ENCODE measurements at places on chromosomes 1 and 21.

DNA sequence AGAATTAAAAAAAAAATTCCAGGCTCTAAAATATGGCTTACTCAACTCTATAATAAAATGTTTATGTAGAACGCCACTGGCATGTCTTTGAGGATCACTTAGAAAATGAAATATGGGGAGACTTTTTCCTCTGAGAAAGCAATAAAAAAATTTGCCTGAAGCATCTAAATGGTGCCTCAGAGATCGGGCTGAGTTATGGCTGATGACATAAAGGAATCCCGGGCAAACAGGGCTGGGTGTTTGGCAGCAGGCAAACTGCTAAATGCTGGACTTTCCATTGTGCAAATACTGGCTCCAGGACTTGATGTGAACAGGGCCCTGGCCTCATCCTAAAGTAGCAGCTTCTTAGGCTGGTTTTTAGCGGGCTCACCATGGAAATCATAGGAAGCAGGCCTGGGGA lies 44.5 kb upstream of the C1orf87 start:
- DNase-seq = no peak

DNA sequence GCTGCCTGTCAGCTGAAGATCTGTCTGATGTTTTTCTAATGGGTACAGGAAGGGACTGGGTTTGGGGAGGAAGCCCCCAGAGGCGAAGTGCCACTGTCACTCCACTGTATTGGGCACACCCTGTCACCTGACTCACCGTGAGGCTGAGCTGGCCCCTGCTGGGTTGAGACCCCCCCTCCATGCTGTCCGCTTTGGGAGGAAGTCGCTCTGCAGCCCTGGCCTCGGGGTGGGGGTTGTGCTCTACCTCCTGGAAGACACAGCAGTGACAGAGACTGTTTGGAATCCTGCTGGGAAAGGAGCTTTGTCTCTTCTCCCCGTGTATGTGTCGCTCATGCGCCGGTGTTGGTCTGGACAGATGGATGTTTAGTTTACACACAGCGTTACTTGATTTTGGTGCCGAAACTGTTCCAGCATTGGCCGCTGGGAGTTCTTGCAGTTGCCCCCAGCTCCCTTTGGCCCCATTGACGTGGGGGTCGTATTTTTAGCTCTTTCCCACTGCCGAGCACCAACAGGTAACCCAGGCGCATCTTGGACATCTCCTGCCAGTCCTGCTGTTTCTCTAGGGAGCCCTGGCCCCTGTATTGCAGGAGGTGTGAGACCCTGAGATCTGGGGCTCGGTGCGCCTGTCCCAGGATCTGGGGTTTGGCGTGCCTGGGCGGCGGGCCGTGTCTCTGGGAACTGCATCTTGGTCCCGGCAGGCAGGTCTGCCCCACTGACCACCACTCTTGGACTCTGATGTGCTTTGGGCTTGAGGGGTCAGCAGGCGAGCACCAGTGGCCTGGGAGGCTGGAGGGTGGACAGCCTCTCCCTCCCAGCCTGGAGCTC lies 30.3 kb downstream of the SLX9 start:
- no peak for DNase-seq

- DNase-seq = no peak
Observed at GRCh38 chr1:9848022-9848421, 24.3 kb upstream of the CLSTN1 start.

DNA sequence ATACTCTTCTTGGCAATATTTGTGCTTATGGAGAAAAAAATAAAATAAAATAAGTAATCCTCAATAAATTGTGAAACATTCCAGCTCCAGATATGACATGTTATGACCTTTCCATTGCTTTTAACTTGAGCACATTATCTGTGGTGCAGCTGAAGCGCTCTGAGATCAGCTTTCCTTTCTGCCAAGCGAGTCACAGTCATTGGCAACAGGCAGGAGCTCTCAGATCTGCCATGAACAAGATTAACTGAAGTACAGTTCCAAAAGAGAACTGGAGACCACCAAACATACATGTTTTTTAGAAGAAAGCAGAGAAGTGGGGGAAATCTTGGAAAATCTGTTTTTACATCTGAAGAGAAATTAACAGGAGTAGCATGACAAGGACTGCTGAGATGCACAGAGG lies 89.2 kb upstream of the DSCAM start:
- no peak for DNase-seq

GRCh38 chr21:41397471-41397891 lies 28.6 kb upstream of the MX1 start:
- DNase-seq = no peak

DNA sequence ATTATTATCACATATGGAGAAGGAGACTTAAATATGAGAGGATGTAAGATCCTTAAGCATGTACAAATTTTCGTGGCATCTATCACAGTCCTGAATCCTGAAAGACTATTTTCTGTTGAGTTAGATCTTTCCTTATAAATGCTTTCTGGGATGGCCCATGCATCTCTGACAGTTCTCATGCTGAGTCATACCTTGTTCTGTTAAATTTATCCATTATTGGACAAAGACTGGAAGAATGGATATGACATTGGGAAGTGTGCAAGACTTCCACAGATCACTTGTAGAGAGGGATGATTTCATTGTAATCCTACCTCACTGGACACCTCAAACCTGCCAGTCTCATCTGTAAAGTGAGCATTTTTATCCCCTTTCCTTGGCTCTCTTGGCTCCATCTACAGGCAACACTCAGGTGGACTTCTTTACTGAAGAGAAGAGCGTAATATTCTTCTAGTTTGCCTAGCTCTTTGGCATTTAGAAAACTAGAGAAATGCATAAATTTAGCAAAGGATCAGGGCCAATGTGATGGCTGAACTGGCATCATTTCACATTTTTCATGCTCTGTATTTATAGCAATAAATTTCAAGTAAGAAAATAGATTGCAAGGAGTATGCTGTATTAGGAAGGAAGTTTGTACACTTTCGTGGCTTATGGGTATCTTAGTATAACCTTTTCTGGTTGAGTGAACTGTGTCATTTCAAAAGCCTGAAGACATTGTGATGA lies 128.2 kb downstream of the NFIA start:
- DNase-seq = no peak

DNA sequence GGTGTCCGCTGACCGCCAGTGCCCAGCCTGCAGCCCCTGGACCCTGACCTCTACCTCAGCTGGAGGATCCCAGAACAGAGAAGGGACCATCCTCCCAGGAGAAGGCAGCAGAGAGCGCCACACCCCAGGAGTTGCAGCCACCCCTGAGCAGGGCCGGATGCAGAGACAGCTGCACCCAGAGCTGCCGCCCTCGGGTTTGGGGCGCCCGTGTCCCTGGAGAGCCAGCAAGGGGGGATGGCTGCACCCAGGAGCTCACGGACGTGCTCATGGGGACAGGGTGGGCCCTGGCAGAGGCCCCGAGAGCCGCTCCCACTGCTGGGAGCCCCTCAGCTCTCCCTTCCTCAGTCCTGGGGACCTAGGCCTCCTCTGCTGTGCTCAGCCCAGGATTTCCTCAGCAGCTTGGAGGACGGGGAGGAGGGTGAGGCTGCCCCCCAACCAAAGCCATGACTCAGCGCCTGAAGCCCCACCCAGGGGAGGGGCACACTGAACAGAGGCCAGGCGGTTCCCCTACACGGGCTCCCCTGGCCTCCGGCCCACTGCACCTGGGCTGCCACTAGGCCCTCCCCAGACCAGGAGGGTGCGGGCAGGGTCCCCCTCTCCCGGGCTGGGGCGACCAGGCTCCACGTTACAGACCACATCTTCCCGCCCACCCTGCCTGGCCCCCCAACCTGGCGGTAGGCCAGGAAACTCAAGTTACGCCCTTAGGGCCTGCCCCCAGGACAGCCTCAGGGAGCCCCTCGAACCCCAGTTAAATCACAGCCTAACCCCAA lies 2.2 kb downstream of the ACAP3 start:
- no peak for DNase-seq

DNA sequence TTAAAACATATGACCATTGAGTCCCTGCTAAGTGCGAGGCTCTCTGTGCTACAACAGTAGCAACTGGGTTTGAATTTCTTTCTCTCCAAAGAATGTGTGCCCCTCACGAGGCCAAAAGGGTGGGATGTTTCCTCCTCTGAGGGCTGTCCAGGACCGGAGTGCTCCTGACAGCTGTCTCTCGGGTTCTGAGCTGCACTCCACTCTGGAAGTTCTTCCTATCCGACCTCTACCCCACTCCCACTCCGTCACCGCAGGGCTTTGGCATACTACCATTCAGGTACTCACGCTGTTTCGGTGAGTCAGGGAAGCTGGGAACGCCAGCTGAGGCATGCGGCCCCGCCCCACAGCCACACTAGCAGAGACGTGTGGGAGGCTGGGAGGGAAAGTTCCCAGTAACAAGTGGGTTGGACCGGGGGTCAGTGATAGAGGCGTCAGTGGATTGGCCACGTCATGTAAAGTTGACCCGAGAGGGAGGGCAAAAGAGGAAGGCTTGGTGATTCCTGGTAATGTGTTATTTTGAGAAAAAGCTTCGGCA lies 705 bp upstream of the SLC50A1 start:
- DNase-seq = peak; percentile 62

- peak; percentile 39 for DNase-seq
Observed at GRCh38 chr1:229268505-229268904, 2.4 kb upstream of the RAB4A start.

- DNase-seq = peak; percentile 39
Observed at GRCh38 chr1:33367485-33368405, 46.8 kb upstream of the A3GALT2 start.

GRCh38 chr1:228860911-228861831 lies 125.9 kb downstream of the RHOU start:
- no peak for DNase-seq

GRCh38 chr1:227746676-227747075 lies 11.4 kb downstream of the SNAP47 start:
- no peak for DNase-seq

- DNase-seq = no peak
Observed at GRCh38 chr1:1118876-1119220, 3.0 kb upstream of the C1orf159 start.

- DNase-seq = no peak
Observed at GRCh38 chr1:235986869-235987268, 78.0 kb downstream of the NID1 start.

DNA sequence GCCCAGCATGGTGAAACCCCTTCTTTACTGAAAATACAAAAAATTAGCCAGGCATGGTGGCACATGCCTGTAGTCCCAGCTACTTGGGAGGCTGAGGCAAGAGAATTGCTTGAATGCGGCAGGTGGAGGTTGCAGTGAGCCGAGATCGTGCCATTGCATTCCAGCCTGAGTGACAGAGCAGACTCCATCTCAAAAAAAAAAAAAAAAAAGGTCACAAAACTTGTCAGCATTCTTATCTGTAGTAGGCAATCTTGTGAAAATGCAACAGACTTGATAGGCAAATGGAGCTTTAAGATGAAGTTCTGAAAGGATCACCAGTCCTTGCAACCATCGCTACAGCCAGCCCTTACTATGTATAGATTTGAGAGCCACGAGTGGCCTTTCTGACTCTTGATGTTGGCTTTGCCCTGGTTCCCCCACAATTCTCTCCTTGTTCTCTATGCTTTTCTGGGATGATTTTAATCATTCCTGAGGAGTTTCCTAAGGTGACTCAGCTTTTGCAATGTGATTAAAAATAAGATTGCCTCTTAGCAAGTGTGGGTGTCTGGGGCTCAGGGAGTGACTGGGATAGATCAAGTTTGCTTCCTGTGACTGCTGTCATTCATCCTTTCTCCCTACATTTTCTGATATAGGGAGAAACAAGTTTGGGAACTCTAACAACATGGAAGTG lies 7.1 kb upstream of the MAP1LC3C start:
- DNase-seq = no peak

GRCh38 chr1:205247130-205247921 lies 19.6 kb downstream of the TMCC2 start:
- DNase-seq = no peak

GRCh38 chr1:46364612-46365011 lies 24.0 kb downstream of the NSUN4 start:
- no peak for DNase-seq

- DNase-seq = no peak
Observed at GRCh38 chr1:230147253-230148125, 80.5 kb downstream of the GALNT2 start.

DNA sequence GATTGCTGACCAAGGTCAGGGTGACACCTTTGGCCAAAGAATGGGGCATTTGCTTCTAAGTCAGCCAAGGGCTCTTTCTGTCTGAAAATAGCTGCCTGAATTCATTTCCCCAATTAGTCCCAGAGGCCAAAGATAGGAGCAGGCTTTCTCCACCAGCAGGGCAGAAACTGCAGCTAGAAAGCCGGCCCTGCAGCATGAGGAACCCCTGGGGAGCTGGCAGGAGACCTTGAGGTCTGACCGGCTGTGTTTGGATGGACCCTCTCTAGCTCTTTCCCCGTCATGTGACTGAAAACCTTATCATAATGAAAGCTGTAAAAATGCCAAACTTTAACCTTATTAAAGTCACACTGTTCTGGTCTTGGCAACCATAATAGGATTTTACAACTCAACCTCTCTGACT lies 93.4 kb downstream of the CD58 start:
- no peak for DNase-seq

- DNase-seq = no peak
Observed at GRCh38 chr1:241557551-241558193, 25.5 kb downstream of the KMO start.

DNA sequence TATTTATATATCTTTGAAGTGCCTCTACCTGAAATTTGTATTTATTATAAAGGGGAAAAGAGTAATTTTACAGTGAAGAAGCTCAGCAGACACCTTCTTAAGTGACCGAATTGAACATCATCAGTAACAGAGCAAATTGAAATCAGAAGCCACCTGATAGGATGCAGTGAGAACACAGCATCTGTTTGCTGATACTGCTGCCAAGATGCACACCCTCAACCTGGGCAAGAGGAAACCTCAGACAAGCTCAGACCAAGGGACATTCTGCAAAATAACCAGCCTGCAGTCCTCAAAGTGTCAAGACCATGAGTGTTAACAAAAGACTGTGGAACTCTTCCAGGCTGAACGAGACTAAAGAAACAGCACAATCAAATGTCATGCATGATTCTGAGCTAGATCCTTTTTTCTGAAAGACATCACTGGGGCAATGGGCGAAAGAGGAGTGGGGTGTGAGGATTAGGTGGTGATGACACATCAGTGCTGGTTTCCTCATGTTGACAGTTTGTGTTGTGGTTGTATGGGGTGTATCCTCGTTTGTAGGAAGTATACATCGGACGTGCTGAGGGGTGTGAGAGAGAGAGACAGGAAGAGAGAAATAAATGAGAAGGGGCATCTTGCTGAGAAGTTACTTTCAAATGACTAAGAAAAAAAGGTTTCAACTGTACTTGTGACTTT lies 103.7 kb downstream of the ABCA4 start:
- DNase-seq = no peak

DNA sequence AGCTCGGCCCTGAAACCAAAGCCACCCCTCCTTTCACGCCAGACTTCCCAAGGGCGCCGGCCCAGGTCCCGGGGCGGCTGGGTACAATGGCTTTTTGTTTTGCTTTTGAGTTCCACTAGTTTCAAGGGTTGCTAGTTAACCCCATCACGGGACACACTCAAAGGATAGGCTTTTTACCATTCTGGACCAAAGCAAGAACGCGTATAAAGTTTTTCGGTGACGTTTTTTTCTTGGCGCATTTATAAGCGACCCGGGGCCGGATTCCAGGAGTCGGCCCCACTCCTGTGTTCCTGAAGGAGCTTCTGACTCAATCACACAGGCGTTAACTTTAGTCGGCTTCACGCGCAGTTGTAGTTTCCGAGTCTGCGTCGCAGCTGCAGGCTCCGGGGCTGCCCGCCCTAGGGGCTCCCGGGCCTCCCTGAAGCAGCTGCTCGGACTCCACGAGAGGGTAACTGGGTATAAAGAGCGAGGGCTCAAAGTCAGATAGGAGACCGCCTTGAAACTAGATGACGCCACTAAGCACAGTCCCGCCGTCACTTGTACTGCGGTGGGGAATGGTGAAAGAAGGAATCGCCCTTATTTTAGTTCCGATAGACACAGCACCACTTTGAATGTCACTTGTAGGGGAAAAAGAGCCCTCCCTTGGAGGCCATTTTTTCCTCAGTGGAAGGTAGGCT lies 707 bp upstream of the KLHL21 start:
- peak; percentile 61 for DNase-seq

GRCh38 chr21:17351766-17352165 lies 161.1 kb upstream of the CXADR start:
- DNase-seq = no peak

Measured in NCI-H1048 (cell line).